Stimulated activated CD4-positive, alpha-beta T cell treated with anti-CD3 and anti-CD28 coated beads, TNF-alpha, amount 100 ng/mL, for 24 hours (primary cell): ENCODE measurements at places on chromosomes 12 and 14.

DNA sequence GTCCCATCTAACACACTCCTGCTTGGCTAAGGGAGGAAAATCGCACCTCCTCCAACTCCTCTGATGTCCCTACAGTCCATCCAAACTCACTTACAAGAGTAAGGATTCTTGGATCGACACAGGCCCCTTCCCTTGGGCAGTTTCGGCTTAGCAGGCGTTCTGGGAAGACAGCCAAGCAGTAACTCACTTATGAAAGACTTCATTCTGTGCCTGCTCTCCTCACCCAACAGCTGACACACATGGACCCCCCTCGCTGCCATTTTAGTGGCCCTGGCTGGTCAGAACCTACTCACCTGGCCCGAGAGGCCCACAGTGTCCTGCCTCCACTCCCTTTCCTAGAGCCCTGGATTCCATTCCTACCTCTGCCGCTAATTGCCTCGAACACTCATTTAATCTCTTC, 52.3 kb upstream of the BCL2L14 start:
- no peak for DNase-seq

GRCh38 chr12:53613821-53614220, 12.4 kb downstream of the ATF7 start:
- DNase-seq = no peak

DNA sequence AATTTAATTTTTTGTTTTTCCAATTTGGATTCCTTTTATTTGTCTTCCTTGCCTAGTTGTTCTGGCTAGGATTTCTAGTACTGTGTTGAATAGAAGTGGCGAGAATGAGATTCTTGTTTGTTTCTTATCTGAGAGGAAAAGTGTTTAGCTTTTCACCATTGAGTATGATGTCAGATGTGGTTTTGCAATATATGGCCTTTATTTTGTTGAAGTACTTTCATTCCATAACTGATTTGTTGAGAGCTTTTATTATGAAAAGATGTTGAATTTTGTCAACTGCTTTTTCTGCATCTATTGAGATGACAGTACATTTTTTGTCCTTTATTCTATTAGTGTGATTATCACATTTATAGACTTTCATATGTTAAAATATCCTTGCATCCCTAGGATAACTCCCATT, 462.0 kb downstream of the CCDC91 start:
- DNase-seq = no peak

GRCh38 chr14:54687750-54688119, 120.8 kb downstream of the SAMD4A start:
- DNase-seq = no peak

- no peak for DNase-seq
Observed at GRCh38 chr14:70838076-70838475, 28.8 kb upstream of the MAP3K9 start.
